NCI-H2081 treated with DMSO at 0.1 percent for 48 hours (cell line): ENCODE measurements at places on chromosomes 16 and 17.

- no peak for DNase-seq
Observed at GRCh38 chr17:63775420-63775819, 1.4 kb downstream of the DDX42 start.

DNA sequence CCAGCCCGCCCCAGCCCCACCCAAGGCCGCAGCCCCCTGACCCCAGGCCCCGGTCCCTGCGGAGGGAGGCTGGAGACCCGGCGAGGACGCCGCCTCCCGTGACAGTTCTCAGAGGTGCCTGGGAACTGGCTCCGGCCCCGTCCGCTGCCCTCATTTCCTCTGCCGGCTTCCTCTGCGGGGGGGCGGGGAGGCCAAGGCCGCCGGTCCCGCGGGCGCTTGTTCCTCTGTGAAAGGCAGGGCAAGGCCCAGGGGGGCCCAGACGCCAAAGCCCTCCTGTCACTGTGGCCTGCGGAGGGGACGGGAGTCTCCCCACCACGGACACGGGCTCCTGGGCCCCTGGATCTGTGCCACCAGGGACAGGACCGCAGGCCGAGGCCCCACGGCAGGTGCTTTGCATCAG lies 5.0 kb upstream of the PVALEF start:
- no peak for DNase-seq

DNA sequence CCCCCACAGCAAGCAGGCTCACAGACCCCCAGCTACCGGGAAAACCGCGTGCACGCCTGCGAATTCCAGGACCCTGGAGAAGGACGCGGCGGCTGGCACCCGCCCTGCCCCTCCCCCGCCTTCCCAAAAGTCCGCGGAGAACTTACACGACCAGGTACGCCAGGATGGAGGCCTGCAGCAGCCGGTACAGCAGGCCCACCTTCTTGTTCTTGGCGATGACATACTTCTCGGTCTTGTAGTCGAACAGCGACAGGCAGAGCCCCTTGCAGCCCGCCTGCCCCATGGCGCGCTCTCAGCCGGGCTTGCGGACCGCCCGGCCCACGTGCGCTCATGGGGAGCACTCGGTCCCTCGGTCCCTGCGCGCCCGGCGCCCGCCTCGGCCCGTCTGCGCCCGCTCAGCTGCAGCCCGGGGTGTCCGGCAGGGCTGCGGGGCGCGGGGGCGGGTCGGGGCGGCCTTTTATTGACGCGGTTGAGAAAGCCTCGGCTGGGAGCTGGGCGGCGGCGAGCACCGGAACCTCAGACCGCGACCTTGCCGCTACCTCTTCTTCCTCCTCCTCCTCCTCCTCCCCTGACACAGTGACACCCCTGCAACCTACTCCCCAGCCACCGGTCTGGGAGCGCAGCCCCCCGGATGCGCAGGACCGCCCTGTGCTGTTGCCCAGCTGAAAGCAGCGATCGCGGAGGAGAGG lies at the start of gene P2RX5:
Gene P2RX5, minus strand, starts transcription at position 433 of the 689 bp plus-strand sequence. Its CDS starts 150 bp downstream, at position 283.
- no peak for DNase-seq

DNA sequence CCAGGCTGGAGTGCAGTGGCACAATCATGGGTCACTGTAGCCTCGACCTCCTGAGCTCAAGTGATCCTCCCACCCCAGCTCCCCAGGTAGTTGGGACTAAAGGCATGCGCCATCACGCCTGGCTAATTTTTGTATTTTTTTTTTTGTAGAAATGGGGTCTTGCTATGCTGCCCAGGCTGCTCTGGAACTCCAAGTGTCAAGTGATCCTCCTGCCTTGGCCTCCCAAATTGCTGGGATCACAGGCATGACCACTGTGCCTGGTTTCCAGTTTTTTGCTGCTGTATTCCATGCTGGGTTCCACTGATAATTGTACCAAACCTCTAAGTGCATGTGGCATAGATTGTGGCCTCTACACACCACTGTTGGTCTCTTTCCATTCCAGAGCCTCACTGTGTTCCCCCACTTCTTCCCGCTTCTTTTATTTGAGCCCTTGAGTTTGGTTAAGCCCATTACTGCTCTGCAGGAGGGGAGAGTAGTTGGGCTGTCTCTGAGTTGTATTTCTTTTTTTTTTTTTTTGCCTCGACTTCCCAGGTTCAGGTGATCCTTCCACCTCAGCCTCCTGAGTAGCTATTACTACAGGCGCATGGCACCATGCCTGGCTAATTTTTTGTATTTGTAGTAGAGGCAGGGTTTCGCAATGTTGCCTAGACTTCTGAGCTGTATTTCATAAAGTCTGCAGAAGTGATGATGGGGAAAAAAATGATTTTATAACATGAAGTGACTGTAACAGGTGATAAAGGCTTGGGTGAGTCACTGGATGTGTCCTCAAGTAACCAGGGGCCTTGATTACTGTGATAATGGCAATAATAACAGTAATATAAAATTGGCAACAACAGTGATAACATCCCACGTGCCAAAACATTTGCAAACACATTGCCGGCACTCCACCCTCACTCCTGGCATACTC lies 30.0 kb downstream of the EEF2K start:
- no peak for DNase-seq

- no peak for DNase-seq
Observed at GRCh38 chr17:38562215-38562569, 43.6 kb downstream of the SRCIN1 start.

- DNase-seq, result no peak
Observed at GRCh38 chr16:66652661-66653360, 43.7 kb downstream of the CMTM4 start.

GRCh38 chr17:49402706-49403105 lies 12.0 kb downstream of the PHB1 start:
- no peak for DNase-seq

- DNase-seq, result no peak
Observed at GRCh38 chr17:73924909-73925186, 278.6 kb upstream of the RPL38 start.

DNA sequence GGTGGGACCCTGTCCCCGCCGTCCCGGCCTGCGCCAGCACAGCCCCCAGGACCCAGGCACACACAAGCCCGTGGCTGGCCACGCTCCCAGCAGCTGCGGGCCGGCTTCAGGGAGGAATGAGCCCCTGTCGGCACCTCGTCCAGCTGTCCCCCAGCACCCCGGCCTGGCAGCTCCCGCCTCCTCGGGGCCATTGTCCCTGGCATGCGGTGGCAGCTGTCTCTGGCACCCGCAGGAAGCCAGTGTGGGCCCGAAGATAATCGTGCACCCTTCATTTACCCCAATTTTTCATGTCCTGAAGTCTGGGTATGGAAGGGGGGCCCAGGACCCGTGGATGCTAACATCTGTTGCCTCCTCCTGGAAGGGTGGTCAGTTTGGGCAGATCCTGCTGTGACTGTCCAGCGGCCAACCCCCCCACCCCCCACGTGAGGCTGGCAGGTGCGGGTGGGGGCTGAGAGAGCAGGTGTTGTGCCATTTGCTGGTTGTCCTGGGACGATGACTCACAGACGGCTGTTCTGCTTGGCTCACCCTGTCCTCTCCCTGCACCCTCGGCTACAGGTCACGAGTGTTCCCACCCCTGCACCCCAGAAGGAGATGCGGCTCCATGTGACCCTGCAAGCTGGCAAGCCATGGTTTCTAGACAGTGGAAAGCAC lies 4.0 kb upstream of the LMF1 start:
- no peak for DNase-seq

GRCh38 chr16:23334950-23335349 lies 32.8 kb downstream of the SCNN1B start:
- no peak for DNase-seq

DNA sequence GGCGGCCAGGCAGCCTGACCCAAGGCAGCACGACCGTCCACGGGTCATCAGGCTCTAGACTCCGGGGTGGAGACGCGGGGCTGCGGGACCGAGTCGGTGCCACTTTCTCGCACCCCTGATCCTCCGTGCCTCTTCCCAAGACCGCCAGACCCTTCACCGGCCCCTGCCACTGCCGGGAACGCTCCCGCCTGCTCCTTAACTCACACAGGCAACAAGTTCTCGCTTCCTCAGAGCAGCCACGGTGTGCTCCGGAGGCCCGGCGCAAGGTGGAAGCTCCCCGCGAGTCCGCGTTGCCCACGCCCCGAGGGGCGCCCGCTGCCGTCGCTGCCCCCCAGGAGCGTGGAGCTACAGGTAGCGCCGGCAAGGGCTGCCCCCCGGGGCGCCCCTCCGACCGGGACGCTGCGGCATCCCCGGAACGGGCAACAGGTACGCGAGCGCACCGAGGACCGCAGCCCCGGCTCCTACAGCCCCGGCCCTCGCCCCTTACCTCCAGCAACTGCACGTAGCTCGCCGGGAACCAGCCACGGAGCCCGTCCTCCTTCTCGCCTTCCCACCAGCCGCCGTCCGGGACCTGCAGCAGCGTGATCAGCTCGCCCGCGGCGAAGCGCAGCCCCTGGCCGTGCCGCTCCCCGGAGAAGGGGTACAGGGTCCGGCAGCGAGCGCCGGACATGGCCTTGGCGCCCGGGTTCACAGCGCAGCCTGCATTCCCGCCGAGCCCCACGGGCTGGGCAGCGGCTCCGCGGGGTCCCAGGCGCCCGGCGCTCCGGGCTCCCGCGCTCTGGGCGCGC lies 491 bp downstream of the GAS7 start:
- DNase-seq, result no peak

DNA sequence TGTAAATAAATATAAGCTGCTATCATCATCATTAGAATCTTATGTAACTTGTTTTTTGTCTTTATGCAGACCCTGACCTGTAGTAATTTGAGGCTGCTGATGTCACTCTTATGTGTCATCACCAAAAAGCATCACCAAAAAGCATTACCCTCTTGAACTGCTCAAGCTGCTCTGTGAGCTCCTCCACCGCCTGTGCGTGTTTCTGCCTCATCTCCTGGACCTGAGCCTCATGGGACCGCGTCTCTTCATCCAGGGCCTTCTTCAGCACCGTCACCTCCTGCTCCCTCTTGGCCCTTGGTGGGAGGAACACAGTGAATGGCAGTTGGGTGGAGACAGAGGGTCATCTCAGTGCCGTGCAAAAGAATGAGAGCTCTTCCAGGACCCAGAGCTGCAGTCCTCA lies 82.4 kb downstream of the NDE1 start:
- no peak for DNase-seq

DNA sequence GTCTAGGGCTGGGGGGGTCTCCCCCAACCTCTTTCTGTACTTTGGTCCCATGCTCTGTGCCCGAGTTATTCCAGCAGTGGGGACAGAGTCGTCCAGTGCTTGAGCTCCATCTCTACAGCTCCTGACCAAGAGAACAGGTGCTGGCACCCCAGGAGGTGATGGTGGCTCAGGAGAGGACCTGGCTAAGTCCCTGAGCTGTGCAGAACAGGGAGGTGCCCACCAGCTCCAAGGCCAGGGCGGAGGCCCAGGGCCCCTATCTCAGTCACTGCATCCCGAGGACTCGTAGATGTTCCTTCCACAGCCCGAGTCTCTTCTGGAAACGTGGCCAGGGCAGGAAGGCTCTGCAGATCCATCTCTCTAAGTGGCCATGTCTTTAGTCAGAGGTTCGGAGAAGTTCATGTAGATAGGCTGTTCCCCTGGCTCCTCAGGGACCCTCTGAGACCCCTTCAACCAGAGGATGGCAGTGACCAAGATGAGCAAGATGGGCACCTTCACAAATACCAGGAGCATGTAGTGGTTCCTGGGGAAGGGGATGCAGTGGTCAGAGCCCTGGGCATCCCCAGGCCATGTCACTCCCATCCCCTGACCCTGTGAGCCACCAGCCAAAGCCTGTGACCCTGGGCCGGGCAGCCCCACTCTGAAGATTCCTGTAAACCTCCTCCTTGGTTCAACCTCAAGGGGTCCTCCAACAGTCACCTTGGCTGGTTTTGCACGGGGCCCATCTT lies 8.7 kb downstream of the CD300LB start:
- DNase-seq, result no peak

DNA sequence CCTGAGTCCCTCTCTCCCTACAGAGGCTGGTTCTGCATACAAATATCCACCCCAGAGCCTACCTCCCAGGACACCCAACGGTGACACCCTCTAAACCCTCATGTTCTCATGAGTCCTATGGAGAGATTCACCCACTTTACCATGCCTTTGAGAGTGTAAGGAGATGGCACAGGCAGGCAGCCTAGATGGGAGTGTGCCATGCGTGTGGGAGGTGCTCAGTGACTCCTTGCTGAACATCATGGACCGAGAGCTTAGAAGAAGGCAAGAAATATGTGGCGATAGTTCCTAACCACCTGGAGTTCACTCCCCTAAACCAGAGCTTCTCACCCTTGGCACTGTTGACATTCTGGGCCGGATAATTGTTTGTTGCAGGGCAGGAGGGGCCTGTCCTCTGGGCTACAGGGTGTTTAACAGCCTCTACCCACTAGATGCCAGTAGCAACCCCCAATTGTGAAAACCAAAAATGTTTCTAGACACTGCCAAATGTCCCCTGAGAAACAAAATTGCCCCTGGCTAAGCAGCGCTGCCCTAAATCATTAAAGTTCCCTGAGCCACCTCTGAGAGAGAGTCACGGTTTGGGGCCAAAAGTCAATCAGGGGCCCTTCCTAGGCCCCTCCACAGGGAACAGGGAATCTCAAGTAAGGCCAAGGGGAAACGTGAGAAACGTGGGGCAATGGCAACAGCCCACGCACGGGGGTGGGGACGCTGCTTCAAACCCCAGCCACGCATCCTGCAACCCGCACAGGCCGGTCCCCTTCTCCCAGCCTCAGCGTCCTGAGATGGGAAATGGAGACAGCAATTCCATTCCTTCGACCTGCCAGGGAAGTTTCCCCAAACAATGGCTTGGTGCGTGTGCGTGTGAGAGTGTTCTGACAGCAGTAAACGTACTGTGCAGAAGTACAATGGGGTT lies 66.8 kb downstream of the C16orf78 start:
- no peak for DNase-seq

- DNase-seq, result no peak
Observed at GRCh38 chr17:81309140-81309858, 14.2 kb upstream of the SLC38A10 start.

GRCh38 chr17:8855477-8856204 lies 11.8 kb downstream of the PIK3R6 start:
- no peak for DNase-seq

DNA sequence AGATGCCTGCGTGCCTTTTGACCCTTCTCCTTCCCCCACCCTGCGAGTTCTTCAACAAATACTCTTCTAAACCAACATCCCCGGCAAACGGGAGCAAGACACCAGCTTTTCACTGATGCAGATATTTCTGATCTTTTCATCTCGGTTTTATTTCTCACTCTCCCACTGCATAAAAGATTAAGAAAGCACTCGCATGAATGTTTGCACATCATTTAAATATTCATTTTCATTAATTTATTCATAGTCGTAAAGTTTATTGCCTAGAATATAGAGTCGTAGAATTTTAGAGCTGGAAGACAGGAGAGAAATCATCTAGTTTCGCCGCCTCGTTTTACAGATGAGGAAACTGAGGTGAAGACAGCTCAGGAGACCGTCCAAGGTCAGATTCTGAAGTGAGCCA lies 488.1 kb downstream of the MAF start:
- no peak for DNase-seq

DNA sequence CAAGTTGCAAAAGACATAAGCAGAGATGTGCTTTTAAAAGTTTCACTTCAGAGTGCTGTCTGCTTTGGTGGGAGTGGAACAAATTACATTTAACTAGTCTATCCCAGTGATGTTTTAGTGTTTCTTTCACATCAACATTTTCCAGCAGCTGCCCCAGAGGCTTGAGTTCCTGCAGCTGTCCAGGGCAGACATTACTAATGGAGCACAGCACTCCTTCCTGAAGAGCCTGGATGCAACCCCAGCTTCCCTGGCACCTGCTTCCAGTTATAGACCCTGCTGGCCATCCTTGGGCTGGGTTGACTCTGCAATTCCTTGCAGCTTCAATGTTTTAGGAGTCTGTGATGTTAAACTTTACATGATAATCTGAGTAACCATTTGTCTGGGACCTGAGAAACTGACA lies 61.4 kb upstream of the PIRT start:
- no peak for DNase-seq
